Activated T-helper 2 cell treated with anti-CD3 and anti-CD28 coated beads, Interferon-gamma antibody, Interleukin-2, Interleukin-4, amounts not matched to agents 10 μg/mL and 5 μg/mL and 100 μg/mL, durations not matched to agents 14 hours and 24 hours and 36 hours (primary cell): ENCODE measurements at places on chromosomes 13 and 19. TPM values are rescaled to one million over a fixed set of nuclear protein-coding genes. Genes with fewer than 3 reads are reported as not detected.

DNA sequence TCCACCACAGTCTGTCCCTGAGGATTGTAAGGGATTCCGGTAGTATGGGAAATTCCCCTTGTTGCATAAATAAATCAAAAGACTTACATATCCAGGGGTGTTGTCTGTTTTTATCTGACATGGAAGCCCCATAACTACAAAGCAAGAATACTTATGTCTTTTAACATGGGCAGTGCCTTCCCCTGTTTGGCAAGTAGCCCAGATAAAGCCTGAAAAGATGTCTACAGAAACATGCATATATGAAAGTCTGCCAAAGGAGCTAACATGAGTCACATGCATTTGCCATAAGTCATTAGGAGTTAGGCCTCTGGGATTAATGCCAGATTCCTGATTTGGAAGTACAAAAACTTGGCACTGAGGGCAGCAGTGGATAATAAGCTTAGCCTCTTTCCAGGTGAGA, 62.1 kb downstream of the ZNF737 start:
- no peak for DNase-seq

DNA sequence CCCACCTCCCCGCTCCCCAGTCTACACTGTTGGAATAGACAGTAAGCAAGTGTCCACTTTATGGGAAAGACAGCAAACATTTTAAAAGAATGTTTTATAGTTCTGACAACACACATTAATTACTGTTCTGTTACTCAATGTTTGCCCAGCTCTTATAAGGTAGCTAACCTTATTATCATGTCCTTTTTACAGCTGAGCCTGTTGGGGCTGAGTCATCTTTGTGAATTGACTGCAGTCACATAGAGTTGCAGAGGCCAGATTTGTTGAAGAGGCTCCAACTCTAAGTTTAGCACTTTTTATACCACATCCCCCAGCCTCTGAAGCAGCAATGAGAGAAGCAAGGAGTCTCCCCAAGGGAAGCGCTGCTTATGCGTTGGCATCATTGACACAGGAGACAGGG, 76.2 kb downstream of the C13orf42 start:
- no peak for DNase-seq

Gene CCDC8
- not detected in 2 replicates for total RNA-seq

Gene FFAR1
- 0.09 and 0.21 TPM in 2 replicates for total RNA-seq
